ENCODE measurements at places on chromosomes 1 and 21.

GRCh38 chr1:175088525-175088951 is 20.9 kb downstream of the TNN start:
- no peak for DNase-seq

DNA sequence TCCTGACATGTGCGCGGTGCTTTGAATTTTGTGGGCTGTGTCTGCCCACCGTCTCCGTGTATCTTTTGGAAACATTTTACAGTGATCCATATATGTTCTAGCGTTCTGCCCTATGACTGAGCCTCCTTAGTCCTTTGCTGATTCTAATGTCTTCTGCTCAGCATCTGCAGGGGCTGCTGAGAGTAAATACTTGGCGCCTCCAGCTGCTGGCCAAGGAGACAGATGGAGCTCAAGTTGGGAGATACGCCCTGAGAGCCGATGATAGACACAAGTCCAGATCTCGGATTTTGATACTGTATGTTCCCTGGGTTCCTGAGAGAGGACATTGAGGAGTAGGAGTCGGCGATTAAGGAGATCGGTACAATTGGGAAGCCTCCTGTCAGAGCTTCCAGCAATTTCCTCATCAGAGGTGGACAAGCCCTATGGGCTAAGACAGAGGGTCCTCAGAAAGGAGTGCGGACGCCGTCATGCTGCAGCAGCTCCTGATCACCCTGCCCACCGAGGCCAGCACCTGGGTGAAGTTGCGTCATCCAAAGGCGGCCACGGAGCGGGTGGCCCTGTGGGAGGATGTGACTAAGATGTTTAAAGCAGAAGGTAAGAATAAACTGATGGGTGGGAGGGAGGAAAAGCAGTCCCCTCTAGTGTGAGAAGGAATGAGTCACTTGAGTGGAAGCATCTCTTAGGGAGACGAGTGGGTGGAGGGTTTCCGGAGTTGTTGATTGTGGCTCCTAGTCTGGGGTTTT is 390 bp downstream of the ZFP69B start:
- no peak for DNase-seq

- DNase-seq: no peak
These were observed 135.5 kb downstream of the TGFBR3 start for GRCh38 chr1:91750398-91750996.

GRCh38 chr1:54807756-54808155 is 6.6 kb upstream of the TTC22 start:
- DNase-seq: no peak

DNA sequence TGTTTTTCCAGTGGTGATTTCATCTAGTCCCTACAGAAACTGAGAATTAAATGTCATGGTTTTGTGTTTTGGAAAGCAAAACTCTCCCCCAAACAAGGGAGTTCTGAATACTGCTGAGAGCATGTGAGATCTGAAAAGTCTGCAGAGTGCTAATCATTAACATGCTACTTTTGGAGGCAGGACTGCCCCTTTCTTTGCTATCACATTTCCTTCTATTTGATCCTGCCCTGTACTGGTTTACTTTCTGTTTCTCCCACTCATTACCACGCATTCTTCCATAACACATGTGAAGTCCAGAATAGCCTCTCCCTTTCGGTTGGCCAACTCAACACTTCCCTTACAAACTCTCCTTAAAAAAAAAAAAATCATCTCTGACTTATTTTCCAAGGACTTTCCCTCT is 63.6 kb downstream of the GADD45A start:
- no peak for DNase-seq

DNA sequence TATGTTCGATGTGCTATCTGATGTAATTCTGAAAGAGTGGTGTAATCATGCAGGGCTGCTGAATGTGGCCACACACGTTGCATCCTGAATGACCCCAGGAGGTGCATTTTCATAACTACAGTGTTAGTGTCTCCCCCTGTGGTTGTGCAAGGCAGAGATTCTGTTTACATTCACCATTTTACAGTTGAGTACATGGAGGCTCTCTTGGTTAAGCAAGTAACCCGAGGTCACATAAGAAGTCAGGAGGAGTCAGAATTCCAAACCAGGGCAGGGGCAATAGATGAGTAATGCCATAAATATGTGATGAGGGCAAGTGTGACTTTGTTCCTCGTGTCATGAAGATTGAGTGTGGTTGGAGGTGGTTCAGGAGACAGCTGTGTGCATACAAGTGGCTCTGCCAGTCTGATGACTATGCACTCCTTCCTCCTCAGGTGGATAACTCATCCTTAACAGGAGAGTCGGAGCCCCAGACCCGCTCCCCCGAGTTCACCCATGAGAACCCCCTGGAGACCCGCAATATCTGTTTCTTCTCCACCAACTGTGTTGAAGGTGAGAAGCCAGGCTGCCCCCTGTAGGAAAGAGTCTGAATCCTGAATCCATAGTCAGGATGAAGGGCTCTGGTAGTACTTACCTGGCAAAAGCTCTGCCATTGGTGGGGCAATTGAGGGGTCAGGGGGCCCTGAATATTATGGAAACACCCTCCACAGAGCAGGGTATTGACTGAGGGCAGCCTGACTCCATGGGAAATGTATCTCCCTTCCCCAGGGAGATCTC is 9.3 kb downstream of the ATP1A2 start:
- no peak for DNase-seq

DNA sequence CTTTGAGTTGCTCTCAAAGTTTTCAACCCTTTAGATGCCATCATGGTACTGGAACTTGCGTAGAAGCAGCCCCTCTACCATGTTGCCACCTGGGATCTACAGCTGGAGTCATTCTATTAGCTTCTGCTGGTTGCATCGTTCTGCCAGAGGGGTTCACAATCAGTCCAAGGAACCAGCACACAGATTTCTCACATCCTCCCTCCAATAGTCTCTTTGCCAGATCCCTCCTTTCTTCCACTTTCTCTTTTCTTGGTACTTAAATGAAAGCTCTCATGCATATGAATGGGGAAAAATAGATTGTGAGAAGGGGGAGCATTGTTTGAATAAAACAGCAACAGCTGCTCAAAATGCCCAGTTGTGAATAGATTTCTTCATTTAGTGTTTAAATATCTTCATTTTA is 4.2 kb upstream of the C8A start:
- DNase-seq: no peak

DNA sequence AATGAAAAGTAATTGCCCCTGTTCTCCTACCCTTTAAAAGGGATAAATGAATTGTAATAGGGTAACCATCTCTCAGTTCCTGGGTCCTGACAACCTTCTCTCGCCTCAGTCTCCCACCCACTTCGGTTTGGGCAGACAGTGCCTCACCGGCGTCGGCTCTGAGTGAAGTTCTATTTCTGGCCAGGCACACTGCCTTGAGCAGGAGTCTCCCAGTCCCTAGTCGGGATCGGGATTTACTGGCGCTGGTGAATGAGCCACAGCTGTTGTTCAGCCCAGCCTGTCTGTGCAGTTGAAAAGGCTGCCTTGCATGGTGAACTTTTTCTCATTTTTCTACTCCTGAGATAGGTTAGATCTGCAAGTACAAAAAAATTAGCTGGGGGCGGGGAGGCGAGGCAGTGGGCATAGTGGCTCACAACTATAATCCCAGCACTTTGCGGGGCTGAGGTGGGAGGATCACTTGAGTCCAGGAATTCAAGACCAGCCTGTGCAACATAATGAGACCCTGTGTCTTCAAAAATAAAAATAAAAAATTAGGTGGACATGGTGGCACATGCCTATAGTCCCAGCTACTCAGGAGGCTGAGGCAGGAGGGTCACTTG is 7.4 kb downstream of the PLEKHM2 start:
- DNase-seq: no peak

DNA sequence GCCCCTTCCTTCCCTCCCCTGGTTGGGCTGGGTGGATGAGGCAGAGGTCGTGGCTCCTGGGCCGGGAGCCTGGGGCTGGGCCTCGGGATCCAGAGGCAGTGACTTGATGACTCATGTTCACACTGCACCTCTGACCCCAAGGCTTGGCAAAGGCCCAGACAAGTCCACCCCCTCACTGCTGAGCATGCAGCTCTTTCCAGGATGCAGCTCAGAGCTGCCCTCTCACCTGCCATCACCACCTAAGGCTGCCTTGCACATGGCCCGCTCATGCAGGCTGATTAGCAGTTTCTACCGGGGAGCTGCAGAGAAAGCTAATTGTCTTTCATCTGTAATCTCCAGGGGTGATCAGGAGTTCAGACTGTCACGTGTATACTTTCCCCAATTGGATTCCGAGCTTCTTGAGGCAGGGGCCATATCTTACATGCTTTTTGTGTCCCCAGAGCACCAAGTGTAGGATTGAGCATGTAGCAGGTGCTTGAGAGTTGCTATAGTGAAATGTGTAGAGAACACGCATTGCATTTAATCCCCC is 62.1 kb downstream of the LRRN2 start:
- no peak for DNase-seq

GRCh38 chr21:15256996-15257395 is 192.2 kb upstream of the NRIP1 start:
- DNase-seq: no peak

DNA sequence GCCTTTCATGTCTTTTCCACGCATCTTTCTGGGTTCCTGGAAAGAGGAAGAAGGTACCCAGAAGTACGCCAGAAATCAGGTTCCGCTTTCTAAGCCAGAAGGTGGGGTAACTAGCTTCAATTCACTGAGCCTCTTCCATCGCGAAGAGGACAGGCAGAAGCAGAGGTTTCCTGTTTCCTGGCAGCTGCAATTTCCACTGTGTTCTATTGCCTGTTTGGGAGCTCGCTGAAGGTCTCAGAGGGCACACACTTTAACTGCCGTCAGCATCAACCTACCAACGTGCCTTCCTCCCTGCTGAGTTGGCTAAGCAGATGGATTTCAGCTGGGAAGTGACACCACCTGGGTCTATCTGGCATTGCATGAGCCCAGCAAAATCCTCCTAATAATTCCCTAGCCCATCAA is 10.0 kb downstream of the NCF2 start:
- no peak for DNase-seq

DNA sequence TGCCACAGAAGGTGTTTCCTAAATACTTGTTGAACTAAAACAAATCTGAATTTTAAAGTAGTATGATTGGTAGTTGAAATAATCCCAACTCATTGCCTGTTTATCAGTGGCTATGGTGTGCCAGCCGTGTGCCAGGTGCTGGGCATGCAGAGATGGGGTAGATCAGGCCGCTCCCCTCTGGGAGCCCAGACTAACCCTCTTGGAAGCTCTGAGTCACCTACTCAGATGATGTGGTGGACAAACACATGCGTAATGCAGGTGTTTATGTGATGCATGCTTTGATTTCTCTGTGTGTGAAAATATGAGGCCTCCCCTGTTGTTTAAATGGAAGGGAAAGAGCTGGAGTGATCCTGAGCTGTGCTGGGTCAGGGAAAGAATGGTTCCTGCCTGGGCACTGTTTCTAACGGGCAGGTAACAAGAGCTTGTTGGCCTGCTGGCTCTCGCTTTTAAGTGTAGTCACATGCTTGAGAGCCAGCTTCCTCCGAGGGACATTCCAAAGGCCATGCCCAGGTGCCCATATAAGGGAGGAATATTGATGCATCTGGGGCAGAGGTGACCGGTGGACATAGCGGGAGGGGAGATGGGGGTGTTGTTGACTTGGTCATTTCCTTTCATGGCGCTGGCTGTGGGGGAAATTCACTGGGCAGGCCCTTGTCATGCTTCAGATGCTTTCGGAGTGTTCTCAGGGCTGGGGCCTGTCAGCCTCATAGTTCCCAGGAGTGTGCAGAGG is 10.2 kb downstream of the MFN2 start:
- DNase-seq: peak; percentile 85

GRCh38 chr1:244010703-244011123 is 40.4 kb upstream of the ZBTB18 start:
- DNase-seq: no peak

DNA sequence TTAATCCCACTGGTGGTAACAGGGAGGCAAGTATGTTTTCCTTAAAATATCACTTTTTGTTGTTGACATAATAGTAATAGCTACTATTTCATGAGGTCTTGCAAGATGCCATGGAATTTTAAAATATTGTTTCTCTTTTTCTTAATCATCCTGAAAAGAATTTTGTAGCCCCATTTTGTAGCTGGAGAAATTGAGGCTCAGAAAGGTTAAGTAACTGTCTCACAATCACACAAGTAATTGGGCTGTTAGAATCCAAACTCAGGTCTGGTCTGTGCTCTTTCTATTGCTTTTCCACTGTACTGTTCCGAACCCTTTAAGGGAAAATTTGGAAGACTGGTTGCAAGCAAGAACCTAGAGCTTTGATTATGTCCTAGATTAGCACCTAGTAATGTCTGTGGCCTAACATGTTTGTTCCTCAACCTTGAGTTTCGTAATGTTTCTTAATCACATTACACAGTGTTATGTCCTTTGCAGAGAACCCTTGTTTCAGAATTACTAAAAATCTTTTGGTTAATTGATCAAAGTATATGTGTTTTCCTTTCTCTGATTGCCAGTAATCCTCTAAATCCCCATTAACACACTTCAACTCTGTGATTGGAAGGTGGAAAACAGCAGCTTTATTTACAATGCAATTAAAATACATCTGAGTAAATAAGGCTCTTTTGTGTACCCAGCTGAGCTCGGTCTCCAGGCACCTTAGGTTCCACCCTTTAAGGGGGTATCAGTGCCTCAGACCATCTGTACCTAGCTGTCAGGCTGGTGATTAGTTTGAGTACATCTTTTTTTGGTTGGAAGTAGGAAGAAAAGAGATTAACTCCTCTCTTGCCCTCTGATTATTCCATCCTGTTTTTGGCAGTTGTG is 10.4 kb downstream of the LRRC42 start:
- DNase-seq: no peak

- no peak for DNase-seq
These were observed 355.1 kb upstream of the RUNX1 start for GRCh38 chr21:35404247-35404646.

GRCh38 chr1:16118706-16119105 is 37.2 kb downstream of the EPHA2 start:
- DNase-seq: no peak

DNA sequence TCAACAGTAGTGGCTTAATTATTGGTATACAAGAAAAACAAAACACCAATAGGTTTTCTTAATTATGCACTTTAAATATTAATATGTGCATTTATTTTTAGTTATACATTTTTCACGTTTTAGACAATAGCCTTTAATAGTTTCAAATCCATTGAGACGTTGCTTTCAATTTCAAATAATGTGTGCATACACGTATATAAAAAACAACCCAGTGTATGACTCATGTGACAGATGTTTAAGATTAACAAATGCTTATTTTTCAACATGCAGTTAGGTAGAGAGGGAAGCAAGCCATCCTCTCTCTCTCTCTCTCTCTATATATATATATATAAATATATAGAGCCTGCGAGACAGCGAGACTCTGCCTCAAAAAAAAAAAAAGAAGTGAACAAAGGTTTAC is 24.3 kb downstream of the EYA3 start:
- no peak for DNase-seq

Data from right atrium auricular region (tissue), 2 donors.